Germinal center (tissue), 1 donor: ENCODE measurements at places on chromosomes 5 and 9.

GRCh38 chr9:77251050-77251449 is 73.7 kb downstream of the VPS13A start:
- DNase-seq: no peak

GRCh38 chr9:135093111-135093510 is 5.6 kb downstream of the OLFM1 start:
- no peak for DNase-seq

DNA sequence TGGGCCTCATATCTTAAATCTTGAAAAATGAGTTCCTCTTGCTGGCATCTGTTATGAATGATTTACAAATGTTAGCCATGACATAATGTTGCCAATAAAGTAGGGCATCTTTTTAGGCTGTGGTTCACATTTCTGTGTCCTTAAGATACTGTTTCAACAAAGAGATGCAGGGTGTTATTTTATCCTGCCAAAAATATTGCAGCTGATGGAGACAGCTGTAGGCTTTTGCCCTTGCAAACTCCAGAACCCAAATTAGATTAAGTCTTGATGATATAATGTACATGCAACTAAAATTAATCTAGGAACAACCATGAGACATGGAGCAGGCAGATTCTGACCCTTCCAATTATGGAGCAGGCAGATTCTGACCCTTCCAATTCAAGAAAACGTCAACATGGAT is 228.2 kb upstream of the GRIN3A start:
- DNase-seq: no peak

DNA sequence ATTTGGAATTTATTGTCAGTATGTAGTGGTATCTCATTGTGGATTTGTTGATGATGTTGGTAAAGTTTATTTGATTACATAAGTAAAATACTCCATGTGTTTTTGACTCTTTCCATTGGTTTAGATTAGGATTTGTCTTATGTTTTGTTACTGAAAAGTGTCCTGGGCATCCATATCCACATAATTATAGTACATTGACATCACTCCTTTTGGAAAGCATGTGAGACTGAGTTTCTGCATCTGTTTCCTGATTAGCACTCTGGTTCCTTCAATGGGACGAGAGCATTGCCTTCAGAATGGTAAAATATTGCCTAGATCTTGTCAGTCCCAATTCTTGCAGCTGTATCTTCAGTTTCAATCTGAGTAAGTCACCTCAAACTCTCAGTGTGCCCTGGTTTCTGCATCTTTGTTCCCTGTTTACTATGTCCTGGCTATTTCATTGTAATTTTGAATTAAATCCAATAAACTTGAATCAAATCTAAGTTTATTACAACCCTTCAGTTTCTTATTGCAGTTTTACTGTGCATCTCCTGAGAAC is 128.1 kb downstream of the FBXO38 start:
- DNase-seq: no peak

GRCh38 chr5:66337626-66338226 is 193.6 kb downstream of the SREK1 start:
- no peak for DNase-seq
